ENCODE measurements at places on chromosomes 3 and 15. TPM values are rescaled to one million over a fixed set of nuclear protein-coding genes. Genes with fewer than 3 reads are reported as not detected.

Gene MYZAP
- total RNA-seq = 3.8 TPM

Gene MOBP
- not detected for total RNA-seq

DNA sequence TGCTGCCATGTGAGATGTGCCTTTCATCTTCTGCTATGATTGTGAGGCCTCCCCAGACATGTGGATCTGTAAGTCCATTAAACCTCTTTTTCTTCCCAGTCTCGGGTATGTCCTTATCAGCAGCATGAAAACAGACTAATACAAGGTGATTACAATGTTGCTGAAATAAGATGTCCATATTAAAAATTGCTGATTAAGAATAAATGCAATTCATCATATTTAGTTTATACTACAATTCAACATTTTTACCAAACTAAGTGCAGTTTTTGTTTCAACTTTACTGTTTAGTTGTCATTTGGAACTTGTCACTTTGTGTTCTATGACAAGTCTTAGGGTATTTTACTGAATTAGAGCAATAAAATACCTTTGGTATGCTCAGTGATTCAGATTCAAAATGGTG lies 127.6 kb upstream of the TMCO5A start:
- no peaks in the 10 kb centered on the region for H3K4me1 ChIP-seq
- no peaks in the 10 kb centered on the region for H3K36me3 ChIP-seq
- H3K4me3 ChIP-seq = no peak overlapping the region
- no peak for DNase-seq

Gene CMTM8
- 2.8 TPM for total RNA-seq

Gene ADAMTSL3
- total RNA-seq = 45.4 TPM

Measured in thoracic aorta (tissue), 2 donors.